ENCODE measurements at places on chromosomes 6 and 20. TPM values are rescaled to one million over a fixed set of nuclear protein-coding genes. Genes with fewer than 3 reads are reported as not detected.

- peak overlapping the region; percentile 96 for H3K4me3 ChIP-seq
- H3K27me3 ChIP-seq = no peaks in the 10 kb centered on the region
- H3K36me3 ChIP-seq = peaks cover 13% of the 10 kb centered on the region
- peak overlapping the region; percentile 100 for H3K27ac ChIP-seq
- H3K4me1 ChIP-seq = peaks cover 58% of the 10 kb centered on the region
- DNase-seq = peak; percentile 57
Observed at GRCh38 chr6:26021001-26021349, 58.4 kb downstream of the TRIM38 start.

- H3K36me3 ChIP-seq = no peaks in the 10 kb centered on the region
- H3K4me3 ChIP-seq = no peak overlapping the region
- no peak overlapping the region for H3K27ac ChIP-seq
- no peak for DNase-seq
- no peaks in the 10 kb centered on the region for H3K4me1 ChIP-seq
Observed at GRCh38 chr6:160783741-160784140, 81.7 kb downstream of the PLG start.

HSPA1A gene
- 112 TPM for total RNA-seq

DCDC2 gene
- total RNA-seq = not detected

DNA sequence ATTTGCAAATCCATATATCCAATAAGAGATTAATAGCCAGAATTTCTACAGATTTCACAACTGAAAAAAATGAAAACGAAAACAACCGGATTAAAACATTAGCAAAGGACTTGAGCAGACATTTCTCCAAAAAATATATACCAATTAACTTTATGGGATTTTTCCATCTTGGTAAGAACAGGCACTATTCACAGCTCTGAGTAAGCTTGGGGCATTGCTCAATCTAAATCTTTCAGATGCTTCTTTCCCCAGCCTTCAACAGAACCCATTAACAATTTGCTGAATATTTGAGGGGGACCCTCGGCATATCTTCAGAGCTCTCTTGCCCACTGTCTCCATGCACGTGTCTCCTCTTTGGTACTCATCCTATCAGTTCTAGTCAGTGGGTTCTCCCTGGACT lies 111.7 kb upstream of the CD93 start:
- H3K4me3 ChIP-seq = no peak overlapping the region
- no peaks in the 10 kb centered on the region for H3K36me3 ChIP-seq
- no peaks in the 10 kb centered on the region for H3K4me1 ChIP-seq
- no peak for DNase-seq

- H3K4me1 ChIP-seq = no peaks in the 10 kb centered on the region
- no peak overlapping the region for H3K4me3 ChIP-seq
- H3K27me3 ChIP-seq = no peaks in the 10 kb centered on the region
Observed at GRCh38 chr6:107894809-107895396, 63.1 kb downstream of the SEC63 start.

AKAP12 gene
- 17.2 TPM for total RNA-seq

DNA sequence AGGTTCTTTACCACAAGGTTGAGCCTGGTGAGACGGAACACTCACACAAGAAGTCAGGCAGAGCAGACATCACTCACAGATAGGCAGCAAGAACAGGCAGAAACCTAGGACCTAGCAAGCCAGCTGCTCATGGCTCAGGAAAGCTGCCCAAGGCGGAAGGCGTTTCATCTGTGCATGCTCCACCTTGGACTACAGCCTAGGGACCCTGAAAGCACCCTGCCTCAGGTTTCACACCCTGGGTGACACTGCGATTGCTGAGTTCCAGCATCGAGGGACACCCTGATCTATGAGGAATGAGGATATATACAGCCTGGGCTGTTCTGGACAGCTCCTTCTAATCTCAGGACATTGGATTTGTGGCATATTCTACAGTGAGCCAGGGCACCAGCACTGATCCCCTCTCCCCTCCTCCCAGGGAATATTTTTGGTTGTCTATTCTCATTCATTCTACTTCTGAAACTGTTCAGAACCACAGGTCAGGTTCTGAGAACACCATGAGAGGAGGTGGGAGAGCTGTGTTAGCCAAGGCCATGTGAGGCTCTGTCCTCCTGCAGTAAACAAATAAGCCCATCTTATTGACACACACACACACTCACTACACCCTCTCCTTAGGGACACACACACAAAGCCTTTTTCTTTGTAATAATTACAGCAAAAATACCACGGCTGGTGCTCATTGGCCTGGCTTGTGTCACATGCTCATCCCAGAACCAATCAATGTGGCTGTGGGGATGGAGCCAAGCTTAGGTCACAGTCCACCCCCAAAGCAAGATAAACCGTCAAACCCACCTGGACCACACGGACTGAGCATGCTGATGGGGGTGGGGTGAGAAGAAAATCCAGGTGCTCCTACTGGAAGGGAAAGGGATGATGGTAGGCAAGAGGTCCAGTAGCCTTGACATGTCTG lies 26.3 kb upstream of the PMEPA1 start:
- DNase-seq = no peak
- no peaks in the 10 kb centered on the region for H3K4me1 ChIP-seq
- H3K36me3 ChIP-seq = no peaks in the 10 kb centered on the region
- H3K27ac ChIP-seq = no peak overlapping the region
- no peak overlapping the region for H3K4me3 ChIP-seq
- H3K27me3 ChIP-seq = peaks cover 11% of the 10 kb centered on the region

GRCh38 chr6:119562168-119562567 lies 212.6 kb upstream of the MAN1A1 start:
- peaks cover 6% of the 10 kb centered on the region for H3K27me3 ChIP-seq
- no peaks in the 10 kb centered on the region for H3K36me3 ChIP-seq
- H3K4me3 ChIP-seq = no peak overlapping the region
- no peak for DNase-seq
- H3K4me1 ChIP-seq = no peaks in the 10 kb centered on the region

CENPB gene
- total RNA-seq = 66.1 TPM

- no peak overlapping the region for H3K4me3 ChIP-seq
- no peak overlapping the region for H3K27ac ChIP-seq
- H3K4me1 ChIP-seq = no peaks in the 10 kb centered on the region
- H3K36me3 ChIP-seq = no peaks in the 10 kb centered on the region
Observed at GRCh38 chr6:33815854-33816253, 12.1 kb upstream of the MLN start.

BTNL2 gene
- total RNA-seq = not detected

DNA sequence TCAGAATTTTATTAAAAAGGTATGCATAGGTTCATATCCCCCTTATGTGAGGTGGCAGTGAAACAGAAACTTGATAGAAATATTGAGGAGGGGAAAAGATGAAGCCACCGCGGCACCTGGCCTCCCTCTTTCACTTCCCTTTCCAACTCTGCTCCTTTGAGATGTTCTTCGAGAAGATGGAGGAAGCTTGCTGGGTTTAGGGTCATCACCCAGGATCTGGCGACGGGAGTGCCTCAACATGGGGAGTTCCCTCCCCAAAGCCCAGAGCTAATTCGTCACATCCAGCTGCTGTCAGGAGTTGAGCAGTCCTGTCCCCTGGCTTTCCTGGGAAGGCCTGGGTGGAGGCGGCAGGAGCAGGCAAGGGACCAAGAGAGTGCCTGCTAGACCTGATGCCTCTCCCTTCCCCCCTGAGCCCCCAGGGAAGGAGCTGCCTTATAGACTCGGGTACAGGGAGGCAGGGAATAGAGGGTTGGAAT lies 29.1 kb downstream of the RREB1 start:
- peak overlapping the region; percentile 84 for H3K4me3 ChIP-seq
- H3K36me3 ChIP-seq = peaks cover 18% of the 10 kb centered on the region
- no peaks in the 10 kb centered on the region for H3K27me3 ChIP-seq
- peak overlapping the region; percentile 99 for H3K27ac ChIP-seq
- no peak for DNase-seq

HLA-DQA1 gene
- 6.3 TPM for total RNA-seq

FOXQ1 gene
- not detected for total RNA-seq

DNA sequence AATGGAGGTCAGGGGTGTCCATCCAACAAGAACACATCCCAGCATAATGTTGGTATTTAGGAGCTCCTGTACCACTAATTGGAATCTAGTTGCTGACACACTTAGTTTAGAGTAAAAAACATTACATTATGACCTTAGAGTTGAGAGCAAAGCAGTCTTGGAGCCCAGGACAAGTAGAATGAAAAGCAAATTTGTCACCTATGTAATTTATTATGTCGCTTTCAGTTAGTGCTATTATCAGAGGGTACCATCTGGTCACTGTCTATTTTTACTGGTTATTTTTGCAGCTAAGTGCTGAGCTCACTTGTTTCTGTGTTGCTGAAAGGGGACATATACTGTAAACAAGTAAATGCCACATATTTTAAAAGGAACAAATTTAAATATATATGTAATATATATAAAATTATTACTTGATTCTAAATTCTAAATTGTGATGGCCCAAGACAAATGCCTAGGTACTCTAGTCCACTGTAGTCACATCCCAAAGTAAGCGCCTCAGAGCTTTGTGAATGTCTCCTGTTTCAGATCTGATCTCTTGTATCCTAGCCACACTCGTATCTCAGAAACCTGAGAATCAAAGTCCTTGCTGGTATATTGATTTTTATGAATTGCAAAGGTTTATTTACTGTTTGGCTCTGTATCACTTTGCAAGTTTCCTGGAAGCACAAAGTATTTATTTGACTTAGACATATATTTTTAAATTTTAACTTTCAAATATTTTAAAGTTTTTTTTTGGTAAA lies 148.6 kb upstream of the MAN1A1 start:
- H3K4me3 ChIP-seq = no peak overlapping the region
- no peak overlapping the region for H3K27ac ChIP-seq
- H3K36me3 ChIP-seq = no peaks in the 10 kb centered on the region
- H3K27me3 ChIP-seq = peaks cover 20% of the 10 kb centered on the region

DNA sequence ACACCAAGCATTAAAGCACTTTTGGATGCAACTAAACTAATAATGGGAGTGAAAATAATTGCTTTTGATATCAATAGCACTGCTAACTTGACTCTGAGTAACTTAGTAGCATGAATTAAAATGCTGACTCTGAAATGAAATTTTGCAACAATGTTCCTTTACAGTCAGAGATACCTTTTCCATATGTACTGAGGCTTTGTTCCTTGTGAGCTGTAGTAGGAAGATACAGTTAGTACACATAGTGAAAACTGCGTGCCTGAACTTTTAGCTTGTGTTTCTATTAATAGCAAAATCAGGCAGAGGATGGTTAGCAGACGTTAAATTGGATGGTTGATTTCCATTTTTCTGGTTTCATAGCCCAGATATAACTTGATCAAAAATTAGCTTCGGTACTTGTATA lies 18.6 kb downstream of the ADGRG6 start:
- no peaks in the 10 kb centered on the region for H3K36me3 ChIP-seq
- H3K4me3 ChIP-seq = no peak overlapping the region
- no peak for DNase-seq
- H3K27ac ChIP-seq = no peak overlapping the region
- no peaks in the 10 kb centered on the region for H3K4me1 ChIP-seq

- no peak for DNase-seq
- H3K27me3 ChIP-seq = no peaks in the 10 kb centered on the region
- peak overlapping the region; percentile 93 for H3K27ac ChIP-seq
- peaks cover 53% of the 10 kb centered on the region for H3K36me3 ChIP-seq
Observed at GRCh38 chr20:49813305-49813974, 812 bp downstream of the SLC9A8 start.

DNA sequence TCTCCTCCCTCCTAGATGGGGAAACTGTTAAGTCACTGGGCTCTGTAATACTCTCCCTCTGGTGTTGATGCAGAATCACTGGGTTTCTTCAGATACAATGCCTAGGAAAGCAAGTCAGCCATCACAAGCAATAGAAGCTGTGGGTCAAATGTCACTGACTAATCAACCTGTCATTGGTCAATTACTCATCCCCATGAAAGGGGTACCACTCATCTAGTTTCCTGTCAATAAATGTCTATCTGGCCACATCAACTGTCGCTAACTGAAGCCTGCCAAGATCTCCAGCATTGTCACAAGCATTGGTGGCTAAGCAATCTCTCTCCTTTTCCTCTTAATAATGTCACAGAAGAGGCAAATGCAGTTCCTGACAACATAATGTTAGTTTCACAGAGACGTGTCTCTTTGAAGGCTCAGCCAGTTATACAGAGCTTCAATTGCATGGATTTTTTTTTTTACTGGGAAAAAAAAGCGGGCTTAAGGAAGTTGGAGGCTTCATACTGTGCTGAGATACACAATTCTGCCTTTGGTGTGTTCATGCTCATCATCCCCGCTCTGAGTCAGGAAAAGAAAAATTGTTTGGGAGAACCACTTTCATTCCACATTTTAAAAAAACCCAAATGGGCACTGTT lies 355.9 kb downstream of the BTBD9 start:
- H3K4me3 ChIP-seq = no peak overlapping the region
- H3K4me1 ChIP-seq = peaks cover 21% of the 10 kb centered on the region
- peaks cover 5% of the 10 kb centered on the region for H3K36me3 ChIP-seq
- no peaks in the 10 kb centered on the region for H3K27me3 ChIP-seq

DNA sequence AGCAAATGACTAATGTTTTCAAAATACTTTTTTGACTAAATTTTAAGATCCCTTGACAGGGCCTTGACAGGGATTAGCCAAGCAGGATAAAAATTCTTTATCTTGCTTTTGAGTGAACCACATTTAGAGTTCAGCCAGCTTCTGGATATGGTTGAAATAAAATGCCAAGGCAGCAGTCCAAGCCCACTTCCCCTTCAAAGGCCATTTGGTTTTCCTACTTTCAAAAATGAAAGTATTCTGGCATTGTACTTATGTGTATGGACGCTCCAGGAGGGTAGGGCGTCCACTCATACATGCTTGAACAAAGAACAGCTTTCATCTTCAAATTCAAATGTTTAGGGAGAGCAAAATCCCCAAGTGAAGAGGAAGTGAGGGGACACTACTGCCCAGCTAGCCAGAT lies 82.3 kb upstream of the BCLAF1 start:
- H3K36me3 ChIP-seq = no peaks in the 10 kb centered on the region
- H3K27me3 ChIP-seq = peaks cover 21% of the 10 kb centered on the region
- no peak overlapping the region for H3K4me3 ChIP-seq
- H3K4me1 ChIP-seq = no peaks in the 10 kb centered on the region
- no peak overlapping the region for H3K27ac ChIP-seq

DNA sequence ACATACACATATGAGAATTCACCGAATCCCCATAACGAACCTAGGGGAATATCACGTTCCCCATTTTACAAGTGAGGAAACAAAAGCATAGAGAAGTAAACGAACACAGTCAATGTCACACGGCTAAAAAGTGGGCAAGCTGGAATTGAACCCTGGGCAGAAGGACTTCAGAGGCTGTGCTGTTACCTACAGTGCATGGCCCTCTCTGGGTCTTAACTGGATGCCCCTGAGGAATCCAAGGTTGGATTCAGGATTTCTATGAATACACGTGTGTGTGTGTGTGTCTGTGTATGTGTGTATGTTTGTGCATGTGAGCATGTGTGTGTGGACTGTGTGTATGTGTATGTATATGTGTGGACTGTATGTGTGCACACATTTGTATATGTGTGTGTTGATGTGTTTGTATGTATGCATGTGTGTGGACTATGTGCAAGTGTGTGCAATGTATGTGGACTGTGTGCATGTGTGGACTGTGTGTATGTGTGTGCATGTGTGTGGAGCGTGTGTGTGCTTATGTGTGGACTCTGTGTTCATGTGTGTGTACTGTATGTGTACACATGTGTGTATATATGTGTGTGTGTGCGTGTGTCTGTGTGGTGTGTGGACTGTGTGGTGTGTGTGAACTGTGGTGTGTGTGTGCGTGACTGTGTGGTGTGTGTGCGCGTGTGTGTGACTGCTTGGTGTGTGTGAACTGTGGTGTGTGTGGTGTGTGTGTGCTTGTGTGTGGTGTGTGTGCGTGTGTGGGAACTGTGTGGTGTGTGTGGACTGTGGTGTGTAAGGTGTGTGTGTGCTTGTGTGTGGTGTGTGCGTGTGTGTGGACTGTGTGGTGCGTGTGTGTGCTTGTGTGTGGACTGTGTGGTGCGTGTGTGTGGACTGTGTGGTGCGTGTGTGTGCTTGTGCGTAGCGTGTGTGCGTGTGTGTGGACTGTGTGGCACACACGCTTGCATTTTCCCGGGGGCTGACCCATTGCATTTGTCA lies 49.0 kb downstream of the HNF4A start:
- H3K27ac ChIP-seq = no peak overlapping the region
- H3K4me3 ChIP-seq = no peak overlapping the region
- H3K36me3 ChIP-seq = no peaks in the 10 kb centered on the region
- no peak for DNase-seq
- H3K4me1 ChIP-seq = no peaks in the 10 kb centered on the region
